ENCODE measurements at places on chromosomes 6 and 20. TPM values are rescaled to one million over a fixed set of nuclear protein-coding genes. Genes with fewer than 3 reads are reported as not detected.

DNA sequence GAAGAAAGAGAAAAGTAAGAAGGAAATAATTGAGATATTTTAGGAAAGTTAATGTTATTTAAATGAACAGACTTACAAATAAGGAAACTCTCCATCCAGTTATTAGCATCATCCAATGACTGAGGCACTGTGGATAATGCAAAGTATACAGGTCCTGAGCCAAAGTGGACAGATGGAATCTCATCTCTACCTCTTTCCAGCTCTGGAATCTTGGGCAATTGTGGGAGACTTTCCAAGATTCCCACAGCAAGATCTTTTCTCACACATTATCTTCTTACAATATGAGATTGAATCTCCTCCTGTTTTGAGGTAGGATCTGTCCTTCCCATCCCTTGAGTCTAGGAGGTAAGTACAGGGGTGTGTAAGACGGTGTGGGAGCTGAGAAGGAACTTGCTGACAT lies 28.9 kb downstream of the HTR1E start:
- DNase-seq = no peak

The SLC26A8 gene
- not detected for total RNA-seq

DNA sequence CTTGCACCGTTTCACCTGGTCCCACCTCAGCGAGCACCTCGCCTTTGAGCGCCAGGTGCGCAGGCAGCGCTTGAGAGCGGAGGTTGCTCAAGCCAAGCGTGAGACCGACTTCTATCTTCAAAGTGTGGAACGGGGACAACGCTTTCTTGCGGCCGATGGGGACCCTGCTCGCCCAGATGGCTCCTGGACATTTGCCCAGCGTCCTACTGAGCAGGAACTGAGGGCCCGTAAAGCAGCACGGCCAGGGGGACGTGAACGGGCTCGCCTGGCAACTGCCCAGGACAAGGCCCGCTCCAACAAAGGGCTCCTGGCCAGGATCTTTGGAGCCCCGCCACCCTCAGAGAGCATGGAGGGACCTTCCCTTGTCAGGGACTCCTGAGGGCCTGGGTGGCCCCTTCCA lies 1.5 kb downstream of the ABT1 start:
- DNase-seq = no peak

The MKKS gene
- total RNA-seq = 27.4 TPM

GRCh38 chr6:116016846-116017545 lies 43.7 kb downstream of the FRK start:
- no peak for DNase-seq

DNA sequence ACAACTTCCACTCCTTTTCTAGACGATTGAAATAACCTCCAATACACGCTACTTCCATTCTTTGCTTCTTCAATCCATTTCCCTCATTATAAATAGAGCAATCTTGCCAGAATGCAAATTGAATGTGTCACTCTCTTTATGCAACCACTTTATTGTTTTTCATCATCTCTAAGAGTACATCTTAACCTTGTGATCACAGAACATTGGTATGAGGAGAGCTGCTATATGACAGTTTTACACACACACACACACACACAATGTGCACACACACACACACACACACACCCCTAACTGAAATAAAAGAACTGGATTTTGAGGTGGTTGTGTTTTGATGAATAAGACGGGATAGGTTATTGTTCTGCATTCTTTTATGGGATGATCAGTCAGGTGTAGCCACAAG lies 187.0 kb downstream of the HDGFL1 start:
- DNase-seq = no peak

GRCh38 chr20:33488201-33488600 lies 1.7 kb upstream of the CBFA2T2 start:
- no peak for DNase-seq

Data from Right ventricle myocardium inferior (tissue), 1 donor.